ENCODE measurements at places on chromosomes 13 and 19. TPM values are rescaled to one million over a fixed set of nuclear protein-coding genes. Genes with fewer than 3 reads are reported as not detected.

DMRTC2 gene
- total RNA-seq = not detected

F10 gene
- not detected for total RNA-seq

RFPL4AL1 gene
- total RNA-seq = 0.17 TPM

ZNF888 gene
- total RNA-seq = 1.2 TPM

CD209 gene
- not detected for total RNA-seq

GRCh38 chr13:40484974-40485373 lies 181.5 kb downstream of the FOXO1 start:
- DNase-seq = no peak

DNA sequence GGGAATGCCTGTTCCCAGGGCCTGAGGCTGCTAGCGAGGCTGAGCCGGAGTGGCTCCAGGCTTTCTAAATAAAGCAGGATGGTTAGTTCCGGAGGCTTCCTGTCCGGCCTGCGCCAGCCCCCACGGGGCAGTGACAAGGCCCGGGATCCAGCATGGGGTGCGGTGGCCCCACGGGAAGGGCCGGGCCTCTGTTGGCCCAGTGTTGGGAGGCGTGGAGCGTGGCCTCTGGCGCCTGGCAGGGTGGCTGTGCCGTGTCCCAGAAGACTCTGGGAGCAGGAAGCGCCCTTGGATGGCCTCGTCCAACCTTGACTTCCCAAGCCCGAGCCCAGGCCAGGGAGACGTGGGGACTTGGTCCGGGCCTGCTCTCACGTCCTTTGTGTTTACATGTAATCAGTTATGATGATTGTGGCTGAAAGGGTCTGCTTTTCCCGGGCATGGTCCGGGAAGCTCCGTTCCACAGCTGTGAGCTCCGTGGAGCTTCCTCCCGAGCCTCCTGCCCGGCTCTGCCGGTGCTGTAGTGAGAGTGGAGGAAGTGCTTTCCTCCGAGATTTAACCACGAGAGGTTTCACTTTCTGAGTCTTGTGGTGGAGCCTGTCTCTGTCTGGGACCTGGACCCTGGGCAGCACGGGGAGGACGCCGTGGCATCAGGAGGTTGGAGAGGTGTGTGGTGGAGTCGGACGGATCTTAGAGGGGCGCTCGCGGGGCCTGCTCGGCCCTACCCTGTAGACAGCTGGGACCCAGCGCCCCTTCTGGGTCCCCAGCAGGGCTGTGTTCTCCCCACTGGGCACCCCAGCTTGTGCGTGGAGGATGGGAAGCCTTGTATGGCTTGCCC lies 4.6 kb downstream of the GNA11 start:
- DNase-seq = peak; percentile 33

GRCh38 chr13:98253526-98253925 lies 76.5 kb upstream of the RNF113B start:
- DNase-seq = no peak

- DNase-seq = no peak
Observed at GRCh38 chr19:14310055-14310454, 71.2 kb upstream of the ADGRE5 start.

GRCh38 chr19:40424637-40425449 lies 949 bp downstream of the SERTAD1 start:
- no peak for DNase-seq

- peak; percentile 37 for DNase-seq
Observed at GRCh38 chr19:49432141-49433073, 7.2 kb downstream of the GFY start.

DNA sequence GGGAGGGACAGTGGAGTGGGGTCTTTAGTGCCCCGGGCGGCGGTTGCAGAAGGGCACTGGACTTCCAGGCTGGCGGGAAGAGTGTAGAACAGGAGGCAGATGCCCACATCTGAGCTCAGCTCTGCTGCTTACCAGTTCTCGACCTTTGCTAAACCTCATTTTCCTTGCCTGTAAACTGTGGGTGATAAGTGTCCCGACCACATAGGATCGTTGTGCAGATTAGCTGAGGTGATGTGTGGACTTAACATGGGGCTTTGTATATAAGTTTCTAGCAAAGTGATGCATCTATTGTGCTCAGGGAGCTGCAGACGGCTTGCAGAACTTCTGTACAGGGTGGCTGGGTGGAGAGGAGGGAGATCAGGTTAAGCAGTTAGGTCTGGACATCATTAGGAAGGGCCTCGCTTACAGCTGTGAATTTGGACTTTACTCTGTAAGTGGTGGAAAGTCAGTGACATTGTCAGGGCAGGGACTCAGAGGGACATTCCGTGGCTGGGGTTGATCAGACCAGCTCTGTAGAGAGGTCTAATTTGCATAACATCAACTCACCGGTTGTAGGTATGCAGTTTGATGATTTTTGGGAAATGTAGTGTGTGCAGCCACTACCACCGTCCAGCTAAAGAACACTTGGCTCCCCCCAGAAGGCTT lies 70.0 kb downstream of the SPATA13 start:
- no peak for DNase-seq

GRCh38 chr19:56873493-56873892 lies 33.0 kb upstream of the PEG3 start:
- DNase-seq = no peak

- DNase-seq = no peak
Observed at GRCh38 chr19:32719611-32720059, at the start of gene TDRD12. TDRD12 (plus strand) TSS chr19:32719767; CDS start chr19:32720073, 306 bp downstream.

GRCh38 chr19:46746281-46747057 lies at the start of gene STRN4:
STRN4 (minus strand) TSS chr19:46746450; CDS start chr19:46746430, 20 bp downstream.
- peak; percentile 39 for DNase-seq

DNA sequence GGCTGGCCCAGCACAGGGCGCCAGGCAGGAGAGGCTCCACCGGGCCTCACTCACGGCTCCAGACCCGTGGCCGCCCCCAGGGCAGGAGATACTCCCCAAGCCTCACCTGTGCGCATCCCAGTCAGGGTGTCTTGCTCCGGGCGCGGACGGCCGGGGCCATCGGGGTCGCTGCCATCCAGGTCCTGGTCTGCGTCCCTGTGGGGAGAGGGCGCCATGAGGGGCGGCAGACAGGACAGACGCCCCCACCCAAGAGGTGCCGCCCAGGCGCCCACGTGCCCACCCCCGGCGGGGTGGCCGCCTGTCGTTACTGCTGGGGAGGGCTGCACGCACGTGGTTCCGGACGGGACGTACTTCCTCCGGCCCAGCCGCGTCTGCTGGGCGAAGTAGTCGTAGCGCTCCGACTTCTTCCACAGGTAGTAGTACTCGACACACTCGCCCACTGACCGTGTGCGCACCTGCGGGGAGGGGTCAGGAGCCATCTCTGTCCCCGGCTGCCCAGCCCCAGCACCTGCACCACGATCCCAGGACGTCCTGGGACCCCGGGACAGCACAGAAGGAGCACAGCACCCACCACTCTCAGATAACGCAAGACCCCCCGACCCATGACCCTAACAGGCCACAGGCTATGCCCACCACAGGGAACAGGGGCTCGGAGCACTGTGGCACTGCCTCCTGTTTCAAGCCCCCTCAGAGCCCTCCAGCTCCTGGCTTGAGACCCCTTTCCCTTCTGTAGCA lies 17.4 kb upstream of the PLPP2 start:
- DNase-seq = no peak
